Eye (tissue), 1 donor: ENCODE measurements at places on chromosomes 7 and 10.

GRCh38 chr7:4093483-4093882, 588.6 kb upstream of the FOXK1 start:
- DNase-seq = no peak

DNA sequence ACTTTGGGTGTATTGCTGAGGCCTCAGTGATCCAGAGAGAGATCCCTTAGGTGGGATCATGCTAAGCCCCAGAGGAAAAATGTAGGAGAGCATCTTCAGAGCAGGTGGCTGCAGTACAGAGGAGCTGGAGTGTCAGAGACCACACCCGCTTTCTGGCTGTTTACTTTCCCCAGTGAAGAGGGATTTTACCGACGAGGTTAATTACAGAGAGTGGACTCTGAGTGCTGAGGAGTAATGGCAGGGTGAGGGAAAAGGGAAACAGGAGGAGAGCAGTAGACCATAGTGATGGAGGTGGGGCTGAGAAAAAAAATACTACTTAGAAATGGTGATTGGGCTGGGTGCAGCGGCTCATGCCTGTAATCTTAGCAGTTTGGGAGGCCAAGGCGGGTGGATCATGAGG, 43.3 kb upstream of the HBP1 start:
- DNase-seq = no peak

- DNase-seq = no peak
Observed at GRCh38 chr10:126398383-126398743, 10.1 kb upstream of the ADAM12 start.

GRCh38 chr10:109115179-109115578, 808.1 kb downstream of the XPNPEP1 start:
- no peak for DNase-seq

GRCh38 chr7:46461334-46461777, 540.3 kb upstream of the IGFBP3 start:
- DNase-seq = no peak

GRCh38 chr10:62147425-62147824, 121.2 kb downstream of the RTKN2 start:
- DNase-seq = no peak

DNA sequence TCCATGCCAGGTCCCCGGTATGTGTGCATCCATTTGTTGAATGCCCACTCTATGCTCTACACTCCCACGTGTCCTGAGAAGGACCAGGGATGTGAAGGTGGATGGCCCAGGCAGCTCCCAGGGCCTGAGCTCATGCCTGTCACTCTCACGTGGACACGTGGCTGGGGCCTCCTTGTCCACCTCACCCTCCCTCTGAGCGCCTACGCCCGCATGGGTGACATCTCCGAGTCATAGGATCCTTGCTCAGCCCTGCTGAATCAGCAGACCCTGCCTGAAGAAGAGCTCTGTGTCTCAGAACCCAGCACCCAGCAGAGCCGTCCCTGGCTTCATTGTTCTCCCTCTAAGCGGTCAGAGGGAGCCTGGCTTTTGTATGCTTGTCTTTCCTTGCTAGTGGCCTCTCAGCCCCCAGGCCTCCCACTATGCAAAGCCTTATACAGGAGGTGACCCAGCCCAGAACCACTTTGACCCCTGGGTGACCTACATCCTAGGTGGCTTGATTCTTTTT, 107.9 kb upstream of the PPIF start:
- peak; percentile 84 for DNase-seq
